Upper lobe of left lung (tissue), 6 donors: ENCODE measurements at places on chromosomes 13 and 19.

DNA sequence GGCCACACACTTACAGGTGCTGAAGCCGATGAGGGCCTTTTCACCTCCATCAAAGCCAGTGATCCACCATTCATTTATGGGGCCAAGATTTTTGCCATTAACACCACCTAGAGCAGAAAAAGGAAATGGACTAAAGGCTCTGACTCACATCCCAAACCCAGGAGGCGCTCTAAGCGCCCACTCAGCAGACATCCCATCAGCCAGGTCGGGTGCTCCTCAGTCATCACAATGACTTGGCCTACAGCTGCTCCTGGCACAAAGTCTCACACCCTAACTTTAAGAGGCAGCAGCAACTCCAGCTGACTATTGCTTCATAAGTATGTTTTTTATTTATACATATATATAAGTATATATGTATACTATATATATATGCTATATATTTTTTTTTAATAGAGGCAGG is 36.1 kb upstream of the EIF3G start:
- H3K27me3 ChIP-seq = no peaks in the 10 kb centered on the region
- DNase-seq = no peak
- H3K27ac ChIP-seq = no peak overlapping the region
- H3K36me3 ChIP-seq = peaks cover 92% of the 10 kb centered on the region
- no peaks in the 10 kb centered on the region for H3K4me1 ChIP-seq

- no peak overlapping the region for H3K27ac ChIP-seq
- DNase-seq = no peak
- no peaks in the 10 kb centered on the region for H3K36me3 ChIP-seq
- no peak overlapping the region for H3K4me3 ChIP-seq
- H3K27me3 ChIP-seq = no peaks in the 10 kb centered on the region
These were observed 3.4 kb upstream of the ZSCAN4 start for GRCh38 chr19:57665261-57665806.

- no peak overlapping the region for H3K27ac ChIP-seq
- DNase-seq = no peak
These were observed 72.1 kb downstream of the KLF12 start for GRCh38 chr13:74061926-74062595.

DNA sequence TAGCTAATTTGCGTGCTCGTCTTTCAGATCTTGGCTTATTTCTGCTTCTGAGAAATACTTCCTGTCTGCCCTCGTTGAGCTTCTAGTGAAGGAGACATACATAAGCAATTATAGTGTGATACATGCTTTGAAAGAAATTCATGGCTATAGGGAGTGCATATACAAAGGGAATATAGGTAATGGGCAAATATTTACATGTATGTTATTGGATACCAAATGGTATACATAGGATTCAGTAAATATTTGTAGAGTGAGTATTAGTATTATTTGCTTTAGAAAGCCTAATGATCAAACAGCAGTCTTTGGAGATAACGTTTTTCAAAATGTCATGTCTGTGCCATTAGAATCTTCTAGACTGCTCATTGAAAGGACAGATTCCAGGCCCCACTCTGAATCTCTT is 5.2 kb downstream of the BRCA2 start:
- H3K36me3 ChIP-seq = no peaks in the 10 kb centered on the region
- H3K4me1 ChIP-seq = no peaks in the 10 kb centered on the region
- no peak for DNase-seq
- no peak overlapping the region for H3K4me3 ChIP-seq
- H3K27me3 ChIP-seq = no peaks in the 10 kb centered on the region

DNA sequence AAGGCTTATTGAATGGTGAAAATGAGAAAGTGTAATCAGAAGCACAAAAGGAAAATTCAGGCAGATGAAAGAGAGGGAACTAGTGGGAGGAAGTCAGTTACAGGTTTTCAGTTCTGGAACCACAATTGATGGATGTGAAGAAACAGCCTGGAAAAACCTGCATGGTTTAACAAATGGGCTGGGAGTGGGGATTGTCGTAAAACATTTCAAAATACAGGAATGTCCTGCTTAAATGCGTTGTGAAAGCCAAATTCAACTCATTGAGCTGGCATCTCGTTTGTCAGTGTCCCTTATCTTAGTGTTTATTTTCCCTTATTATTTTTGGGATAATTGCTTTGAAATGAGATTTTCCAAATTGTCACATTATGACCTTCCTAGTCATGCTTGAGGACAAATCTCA is 106.5 kb upstream of the RFC3 start:
- no peak overlapping the region for H3K27ac ChIP-seq
- H3K4me1 ChIP-seq = no peaks in the 10 kb centered on the region
- H3K4me3 ChIP-seq = no peak overlapping the region
- DNase-seq = no peak
- H3K27me3 ChIP-seq = no peaks in the 10 kb centered on the region
- no peaks in the 10 kb centered on the region for H3K36me3 ChIP-seq

GRCh38 chr19:47022140-47022536 is 2.5 kb downstream of the NPAS1 start:
- H3K27ac ChIP-seq = no peak overlapping the region
- no peaks in the 10 kb centered on the region for H3K36me3 ChIP-seq
- H3K4me1 ChIP-seq = peaks cover 26% of the 10 kb centered on the region
- DNase-seq = no peak
- H3K4me3 ChIP-seq = no peak overlapping the region
- peaks cover 3% of the 10 kb centered on the region for H3K27me3 ChIP-seq
